ENCODE measurements at places on chromosomes 4 and X.

DNA sequence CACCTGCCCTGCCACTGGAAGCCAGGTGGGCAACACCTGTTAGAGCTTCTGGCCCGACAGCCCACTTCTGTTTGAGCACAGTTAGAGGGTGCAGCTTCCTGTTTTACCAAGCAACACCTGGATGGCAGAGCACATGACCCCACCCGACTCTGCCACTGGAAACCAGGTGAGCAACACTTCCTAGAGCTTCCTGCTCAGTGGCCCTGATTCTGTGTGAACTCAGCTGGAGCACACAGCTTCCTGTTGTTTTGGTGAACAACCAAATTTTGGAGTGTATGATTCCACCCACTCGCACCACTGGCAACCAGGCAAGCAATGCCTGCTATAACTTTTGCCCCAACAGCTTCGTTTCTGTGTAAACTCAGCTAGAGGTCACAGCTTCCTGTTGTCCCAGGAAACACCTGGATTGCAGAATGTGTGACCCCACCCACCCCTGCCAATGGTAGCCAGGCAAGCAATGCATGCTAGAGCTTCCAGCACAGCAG, 163.8 kb upstream of the KLF8 start:
- DNase-seq = peak; percentile 40

- DNase-seq = no peak
Measured at GRCh38 chr4:19026281-19026680, 1004.7 kb upstream of the LCORL start.

GRCh38 chr4:153345012-153345981, 809 bp downstream of the MND1 start:
- DNase-seq = peak; percentile 84

DNA sequence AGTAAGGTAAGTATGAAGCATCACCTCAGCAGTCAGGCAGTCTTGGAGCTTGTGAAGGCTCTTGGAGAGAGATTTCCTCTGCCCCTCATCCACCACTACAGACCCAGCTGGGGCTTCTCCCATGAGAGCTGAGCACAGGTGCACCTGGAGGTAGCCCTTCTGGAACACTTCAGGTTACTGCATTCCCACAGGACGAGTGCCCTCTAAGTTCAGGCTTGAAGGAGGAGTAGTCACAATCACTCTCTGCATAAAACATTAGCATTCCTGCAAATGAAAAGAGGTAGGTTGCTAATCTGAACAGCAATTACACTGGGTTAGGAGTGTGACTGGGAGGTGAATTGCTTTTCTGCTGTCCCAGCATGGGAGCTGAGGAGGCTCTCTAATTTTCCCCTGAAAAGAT, 308.8 kb downstream of the TEX13C start:
- DNase-seq = no peak

Measured in kidney (tissue), 22 donors.